ENCODE measurements at places on chromosomes 12 and 14.

- DNase-seq: no peak
These were observed 17.6 kb downstream of the CCDC88C start for GRCh38 chr14:91399868-91400640.

- DNase-seq: no peak
These were observed 184.7 kb downstream of the PRKCH start for GRCh38 chr14:61505815-61506809.

DNA sequence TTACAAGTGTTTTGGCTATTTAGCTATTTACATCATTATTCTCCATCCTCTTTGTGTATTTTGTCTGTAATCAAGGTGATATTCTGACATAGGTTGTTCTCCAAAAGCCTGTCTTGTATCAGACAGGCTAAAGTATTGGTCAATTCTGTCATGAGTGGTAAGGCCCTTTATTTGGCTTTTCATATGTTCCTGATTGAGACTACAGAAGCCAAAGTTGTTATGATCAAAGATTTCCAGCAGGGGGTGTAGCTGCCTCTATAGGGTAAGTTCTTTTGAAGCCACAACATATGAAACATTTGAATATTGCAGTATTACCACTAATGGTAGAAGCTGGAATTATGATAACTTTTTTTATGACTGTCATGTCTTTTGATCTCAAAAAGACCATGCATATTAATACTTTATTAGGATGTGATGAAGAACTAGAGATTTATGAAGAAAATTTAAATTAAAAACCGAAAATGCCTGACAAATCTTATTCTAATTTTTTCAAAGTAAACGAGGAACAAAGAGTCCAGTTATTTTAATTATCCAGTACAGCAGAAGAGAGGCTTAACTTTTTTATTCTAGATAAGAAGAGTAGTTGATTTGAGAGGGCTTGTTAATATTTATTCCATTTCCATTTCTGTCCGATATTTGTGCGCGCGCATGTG, 3.4 kb upstream of the ARHGAP5 start:
- peak; percentile 13 for DNase-seq

DNA sequence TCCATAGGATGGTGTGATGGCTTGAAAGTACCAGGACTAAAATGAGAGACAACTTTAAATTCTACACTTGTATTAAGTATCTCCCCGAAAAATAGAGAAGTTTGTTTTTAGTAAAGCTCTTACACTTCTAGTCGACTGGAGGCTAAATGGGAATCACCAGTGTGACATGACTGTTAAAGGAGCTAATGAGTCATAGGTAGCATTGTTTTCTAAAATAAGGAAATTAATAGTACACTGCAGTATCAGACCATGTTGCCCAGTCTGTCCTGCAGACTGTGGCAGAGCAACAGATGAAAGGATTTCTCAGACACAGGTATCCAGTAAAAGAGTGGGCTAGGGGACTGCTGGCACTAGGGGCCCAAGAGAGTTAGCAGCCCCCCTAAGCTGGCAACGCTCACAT, 140.1 kb downstream of the TMEM117 start:
- no peak for DNase-seq

GRCh38 chr12:120984351-120984898, 6.1 kb downstream of the HNF1A start:
- DNase-seq: no peak

GRCh38 chr12:100186071-100186470, 14.5 kb upstream of the ACTR6 start:
- no peak for DNase-seq

DNA sequence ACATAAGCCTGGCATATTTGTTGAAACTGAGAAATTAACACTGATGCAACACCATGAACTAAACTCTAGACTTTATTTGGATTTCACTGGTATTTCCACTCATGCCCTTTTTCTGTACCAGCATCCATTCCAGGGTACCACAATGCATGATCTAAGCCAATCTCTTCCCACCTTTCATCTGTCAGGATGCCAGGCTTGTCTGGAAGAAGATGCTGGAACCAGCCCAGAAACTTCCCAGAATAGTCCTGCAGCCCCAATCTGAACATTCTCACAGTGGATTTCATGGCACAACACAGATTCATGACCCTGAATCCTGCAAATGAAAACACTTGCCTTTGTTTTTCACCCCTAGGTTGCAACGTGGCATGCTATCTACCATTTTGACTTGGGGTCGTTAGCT, 189.3 kb upstream of the LHX5 start:
- DNase-seq: no peak
